ENCODE measurements at places on chromosomes 3 and 15. TPM values are rescaled to one million over a fixed set of nuclear protein-coding genes. Genes with fewer than 3 reads are reported as not detected.

GRCh38 chr3:181629029-181629428, 82.7 kb upstream of the SOX2 start:
- DNase-seq: no peak

DNA sequence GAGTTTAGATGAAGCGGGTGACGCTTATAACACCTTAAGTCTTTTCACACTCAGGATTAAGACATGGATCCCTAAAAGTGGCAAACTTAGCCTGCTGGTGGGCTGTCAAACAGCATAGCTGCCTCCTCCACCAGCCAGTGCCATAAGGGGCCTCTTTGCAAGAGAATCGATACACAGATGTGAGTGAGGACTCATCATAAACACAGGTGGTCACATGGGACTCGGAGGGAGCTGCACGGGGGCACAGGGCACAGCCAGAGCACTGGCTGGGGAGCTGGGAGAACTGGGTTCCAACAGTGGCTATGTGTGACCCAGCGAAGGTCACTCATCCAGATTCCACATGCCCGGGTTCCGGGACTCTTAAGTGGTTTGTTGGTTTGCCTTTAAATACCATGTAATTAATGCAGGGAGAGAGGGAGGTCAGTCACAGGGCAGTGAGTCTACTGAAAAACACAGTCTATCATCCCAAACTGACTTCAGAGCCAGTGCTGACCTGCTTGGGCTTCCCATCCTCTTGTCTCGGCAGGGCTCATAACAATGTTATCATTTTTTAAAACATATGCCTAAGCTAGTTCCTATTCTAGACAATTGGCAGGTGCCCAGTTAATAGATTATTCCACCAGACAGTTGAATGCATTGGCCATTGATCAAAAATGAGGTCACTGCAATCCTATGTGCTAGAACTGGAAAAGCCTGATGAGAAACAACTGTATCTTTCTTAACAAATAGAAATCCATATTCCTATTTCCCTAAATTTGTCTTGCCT, 51.8 kb downstream of the SLC12A8 start:
- no peak for DNase-seq

DNA sequence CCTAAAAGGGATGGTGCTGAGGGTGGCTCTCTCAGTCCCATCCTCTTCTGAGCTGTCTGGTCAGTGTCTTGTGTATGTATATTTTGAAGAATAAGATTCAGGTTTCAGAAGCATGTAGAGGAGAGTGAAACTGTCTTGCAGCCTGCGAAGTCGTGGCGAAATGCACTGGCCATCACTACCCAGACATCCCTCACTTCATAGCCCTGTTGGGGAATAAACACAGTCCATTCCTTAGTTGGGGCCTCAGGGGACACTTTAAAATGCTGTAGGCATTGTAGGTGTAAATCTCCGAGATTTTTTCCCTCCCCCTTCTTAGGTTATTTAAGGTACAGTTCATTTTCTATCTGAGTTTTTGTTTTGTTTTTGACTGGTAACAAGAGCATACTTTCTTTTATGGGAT, 93.8 kb downstream of the DNASE1L3 start:
- no peak for DNase-seq

DNA sequence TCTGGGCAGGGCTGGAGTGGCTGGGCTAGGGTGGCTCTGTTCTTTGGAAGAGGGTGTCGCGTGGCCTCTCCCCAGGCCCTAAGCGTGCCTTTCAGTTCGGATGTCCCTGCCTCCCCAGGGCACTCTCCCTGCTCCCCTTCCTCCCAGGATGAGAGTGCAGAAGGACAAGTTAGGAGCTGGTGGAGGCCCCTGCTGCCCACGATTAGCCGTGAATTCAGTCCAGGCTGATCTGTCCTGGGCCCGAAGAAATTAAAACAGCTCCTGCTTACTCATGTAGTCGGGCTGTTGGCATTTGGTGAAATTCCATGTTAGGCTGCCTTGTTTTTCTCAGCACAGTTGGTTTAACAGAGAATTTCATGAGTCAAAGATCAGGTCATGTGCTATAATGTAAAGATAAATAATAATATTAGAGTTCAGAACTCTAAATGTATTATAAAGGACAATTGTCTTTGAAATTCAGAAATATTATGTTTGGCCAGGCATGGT, 24.5 kb downstream of the NIPA1 start:
- no peak for DNase-seq

TMEM212 gene
- polyA plus RNA-seq: 2.5 TPM

TM4SF4 gene
- 0.08 TPM for polyA plus RNA-seq

SEMA5B gene
- polyA plus RNA-seq: 6.4 TPM
